ENCODE measurements at places on chromosomes 16 and 17. TPM values are rescaled to one million over a fixed set of nuclear protein-coding genes. Genes with fewer than 3 reads are reported as not detected.

Gene SLC16A11
- 0.38 TPM for total RNA-seq

GRCh38 chr17:45048795-45049563 is 2.5 kb downstream of the DCAKD start:
- DNase-seq: no peak

DNA sequence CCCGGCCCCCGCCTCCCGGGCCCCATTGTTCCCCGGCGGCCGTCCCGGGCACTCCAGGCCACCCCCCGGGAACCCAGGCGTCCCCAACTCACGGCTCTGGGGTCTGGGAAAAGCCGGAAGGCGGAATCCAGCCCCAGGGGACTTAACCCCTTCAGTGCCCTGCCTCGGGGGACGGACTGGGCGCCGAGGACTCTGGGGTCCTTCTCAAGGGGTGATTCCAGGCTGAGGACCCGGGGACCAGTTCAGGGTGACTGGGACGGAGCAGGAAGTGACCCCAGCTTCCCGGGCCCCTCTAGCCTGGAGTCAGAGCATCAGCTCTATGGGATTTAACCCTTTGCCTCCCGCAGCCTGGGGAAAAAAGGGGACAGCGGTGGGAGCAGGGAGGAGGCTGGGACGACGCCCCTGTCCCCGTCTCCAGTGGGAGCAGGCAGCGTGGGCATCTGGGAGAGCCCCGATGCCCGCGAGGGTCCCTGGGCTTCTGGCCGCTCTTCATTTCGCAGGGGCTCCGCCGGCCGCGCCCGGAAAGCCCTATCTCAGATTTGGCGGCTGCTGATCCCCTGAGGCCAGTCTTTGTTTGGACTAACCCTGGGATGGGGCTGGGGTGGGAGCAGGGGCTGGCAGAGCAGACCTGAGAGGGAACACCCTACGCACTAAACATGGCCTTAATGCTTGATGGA is at the start of gene ZNF629:
Gene ZNF629, minus strand, starts transcription at position 270 of the 677 bp plus-strand sequence. CDS start 2,723 bp downstream, outside the sequence.
- DNase-seq: no peak

- peak; percentile 75 for DNase-seq
These were observed 30.3 kb downstream of the HMOX2 start for GRCh38 chr16:4506450-4506849.

DNA sequence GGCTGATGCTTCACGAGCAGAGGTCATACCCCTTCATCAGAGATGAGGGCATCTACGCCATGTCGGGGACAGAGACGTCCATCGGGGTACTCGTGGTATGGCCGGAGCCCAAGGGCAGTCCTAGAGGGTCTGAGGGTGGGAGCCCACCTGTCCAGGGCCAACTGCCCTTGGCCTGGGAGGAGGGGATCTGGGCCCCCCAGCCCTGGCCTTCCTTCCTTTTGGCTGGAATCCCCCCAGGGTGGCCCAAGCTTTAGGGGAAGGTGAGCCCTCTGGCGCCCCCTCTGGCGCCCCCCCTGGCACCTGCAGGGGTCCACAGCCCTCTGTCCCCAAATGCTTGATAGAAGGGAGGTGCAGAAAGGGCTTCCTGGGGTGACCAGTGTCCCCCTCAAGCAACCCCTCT is 69.3 kb downstream of the SCNN1B start:
- no peak for DNase-seq

Gene EMP2
- total RNA-seq: 24.6 TPM

DNA sequence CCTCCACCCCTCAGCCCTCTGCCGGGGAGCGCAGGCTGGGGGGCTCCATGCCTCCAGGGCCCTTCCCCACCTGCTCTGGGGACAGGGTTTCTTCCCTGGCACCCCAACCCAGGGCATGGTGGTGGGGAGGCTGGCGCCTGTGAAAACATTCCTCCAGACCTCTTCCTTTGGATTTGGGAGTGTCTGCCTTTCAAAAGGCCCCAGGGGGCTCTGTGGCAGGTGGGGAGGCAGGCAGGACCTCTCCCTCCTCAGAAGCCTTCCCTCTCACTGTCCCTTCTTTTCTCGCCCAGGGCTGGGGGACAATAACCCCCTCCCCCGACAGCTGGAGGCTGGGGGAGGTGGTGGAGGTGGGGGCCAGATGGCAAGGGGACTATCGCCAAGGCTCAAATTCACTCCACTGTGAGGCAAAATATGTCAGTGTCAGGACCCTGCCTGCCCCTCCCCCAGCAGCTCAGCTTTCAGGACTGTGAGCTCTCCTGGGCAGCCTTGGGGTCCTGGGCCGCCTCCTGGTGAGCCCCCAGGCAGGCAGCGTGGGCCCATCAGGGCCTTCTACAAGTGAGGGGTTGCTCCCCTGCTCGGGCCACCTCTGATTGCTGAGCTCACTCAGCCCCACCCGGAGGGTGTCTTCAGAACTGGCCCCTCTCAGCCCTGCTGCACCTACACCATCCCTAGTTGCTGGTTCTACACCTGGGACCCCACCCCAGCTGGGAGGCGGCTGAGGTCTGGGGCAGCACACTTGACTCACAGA is 1.8 kb downstream of the CDH15 start:
- no peak for DNase-seq

Gene NEUROD2
- not detected for total RNA-seq

GRCh38 chr16:54102888-54103866 is 183.4 kb downstream of the IRX3 start:
- DNase-seq: no peak

Measured in bronchial epithelial cell (primary cell).